Stimulated activated CD8-positive, alpha-beta memory T cell treated with anti-CD3 and anti-CD28 coated beads, Interleukin-7, amount 100 ng/mL, for 24 hours (primary cell): ENCODE measurements at places on chromosomes 5 and 9.

DNA sequence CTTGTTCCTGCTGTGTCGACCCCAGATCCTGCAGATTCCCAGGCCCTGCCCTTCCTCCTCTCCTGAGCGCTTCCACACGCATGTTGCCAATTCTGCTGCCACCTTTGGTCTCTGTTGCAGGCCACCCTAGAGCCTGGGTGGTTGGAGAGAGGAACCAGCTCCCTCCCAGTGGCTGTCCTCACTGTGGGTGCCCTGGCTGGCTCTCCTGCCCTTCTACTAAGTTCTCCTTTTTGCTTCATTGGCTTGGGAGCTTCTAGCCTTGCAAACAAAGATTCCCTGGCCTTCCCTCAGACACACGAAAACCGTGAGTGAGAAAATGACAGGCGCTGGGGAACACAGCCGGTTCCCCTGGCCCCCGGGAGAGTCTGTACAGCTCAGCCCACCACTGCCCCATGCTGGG, 14.2 kb upstream of the NCS1 start:
- no peak for DNase-seq

DNA sequence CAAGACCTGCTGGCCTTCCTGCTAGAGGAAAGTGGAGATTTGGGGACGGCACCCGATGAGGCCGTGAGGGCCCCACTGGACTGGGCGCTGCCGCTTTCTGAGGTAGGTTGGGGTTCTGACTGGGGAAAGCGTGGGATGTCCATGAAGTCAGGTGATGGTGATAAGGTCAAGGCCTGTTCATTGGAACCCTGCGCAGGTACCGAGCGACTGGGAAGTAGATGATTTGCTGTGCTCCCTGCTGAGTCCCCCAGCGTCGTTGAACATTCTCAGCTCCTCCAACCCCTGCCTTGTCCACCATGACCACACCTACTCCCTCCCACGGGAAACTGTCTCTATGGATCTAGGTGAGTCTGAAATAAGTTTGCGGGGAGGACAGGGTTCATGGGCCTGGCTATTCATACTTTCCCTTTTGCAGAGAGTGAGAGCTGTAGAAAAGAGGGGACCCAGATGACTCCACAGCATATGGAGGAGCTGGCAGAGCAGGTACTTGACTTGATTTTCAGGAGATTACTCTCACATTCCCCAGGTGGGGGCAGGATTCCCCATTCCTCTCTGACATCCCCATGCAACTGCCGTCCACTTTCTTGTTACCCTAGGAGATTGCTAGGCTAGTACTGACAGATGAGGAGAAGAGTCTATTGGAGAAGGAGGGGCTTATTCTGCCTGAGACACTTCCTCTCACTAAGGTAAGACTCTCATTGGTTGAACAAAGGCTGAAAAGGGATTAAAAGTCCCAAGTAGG, 505 bp downstream of the CREB3 start:
- no peak for DNase-seq

GRCh38 chr9:117355542-117355941, 59.3 kb downstream of the ASTN2 start:
- DNase-seq, result no peak

- DNase-seq, result no peak
These were observed 672.5 kb upstream of the RORB start for GRCh38 chr9:73824671-73825070.

DNA sequence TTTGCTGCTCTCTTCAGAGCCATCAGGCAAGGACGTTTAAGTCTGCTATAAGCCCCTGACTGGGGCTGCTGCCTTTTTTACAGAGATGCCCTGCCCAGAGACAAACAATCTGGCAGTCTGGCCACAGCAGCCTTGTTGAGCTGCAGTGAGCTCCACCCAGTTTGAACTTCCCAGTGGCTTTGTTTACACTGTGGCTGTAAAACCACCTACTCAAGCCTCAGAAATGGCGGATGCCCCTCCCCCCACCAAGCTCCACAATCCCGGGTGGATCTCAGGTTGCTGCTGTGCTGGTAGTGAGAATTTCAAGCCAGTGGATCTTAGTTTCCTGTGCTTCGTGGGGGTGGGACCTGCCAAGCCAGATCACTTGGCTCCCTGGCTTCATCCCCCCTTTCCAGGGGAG, 59.7 kb upstream of the SNCAIP start:
- DNase-seq, result no peak

GRCh38 chr9:16384993-16385392, 485.5 kb downstream of the BNC2 start:
- no peak for DNase-seq

DNA sequence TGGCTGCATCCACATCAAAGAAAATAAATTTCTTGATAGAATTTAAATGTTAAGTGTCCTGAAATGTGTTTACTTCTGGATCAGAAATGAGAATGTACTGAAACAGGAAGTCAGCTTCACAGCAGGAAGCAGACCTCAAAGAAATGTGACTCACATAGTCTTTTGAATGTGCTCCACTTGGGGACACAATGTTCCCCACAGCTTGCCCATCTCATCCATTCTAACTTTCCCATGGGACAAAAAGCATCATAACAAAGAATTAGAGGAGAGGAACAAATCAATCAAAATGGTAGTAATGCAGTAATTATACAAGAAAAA, 85.7 kb downstream of the GRAMD2B start:
- DNase-seq, result no peak

DNA sequence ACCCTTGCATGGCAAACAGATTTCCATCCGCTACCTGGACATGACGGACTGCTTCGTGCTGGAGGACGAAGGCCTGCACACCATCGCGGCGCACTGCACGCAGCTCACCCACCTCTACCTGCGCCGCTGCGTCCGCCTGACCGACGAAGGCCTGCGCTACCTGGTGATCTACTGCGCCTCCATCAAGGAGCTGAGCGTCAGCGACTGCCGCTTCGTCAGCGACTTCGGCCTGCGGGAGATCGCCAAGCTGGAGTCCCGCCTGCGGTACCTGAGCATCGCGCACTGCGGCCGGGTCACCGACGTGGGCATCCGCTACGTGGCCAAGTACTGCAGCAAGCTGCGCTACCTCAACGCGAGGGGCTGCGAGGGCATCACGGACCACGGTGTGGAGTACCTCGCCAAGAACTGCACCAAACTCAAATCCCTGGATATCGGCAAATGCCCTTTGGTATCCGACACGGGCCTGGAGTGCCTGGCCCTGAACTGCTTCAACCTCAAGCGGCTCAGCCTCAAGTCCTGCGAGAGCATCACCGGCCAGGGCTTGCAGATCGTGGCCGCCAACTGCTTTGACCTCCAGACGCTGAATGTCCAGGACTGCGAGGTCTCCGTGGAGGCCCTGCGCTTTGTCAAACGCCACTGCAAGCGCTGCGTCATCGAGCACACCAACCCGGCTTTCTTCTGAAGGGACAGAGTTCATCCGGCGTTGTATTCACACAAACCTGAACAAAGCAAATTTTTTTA, 242.9 kb downstream of the MARCHF11 start:
- no peak for DNase-seq

GRCh38 chr9:82132024-82132423, 143.5 kb downstream of the SPATA31D1 start:
- no peak for DNase-seq

DNA sequence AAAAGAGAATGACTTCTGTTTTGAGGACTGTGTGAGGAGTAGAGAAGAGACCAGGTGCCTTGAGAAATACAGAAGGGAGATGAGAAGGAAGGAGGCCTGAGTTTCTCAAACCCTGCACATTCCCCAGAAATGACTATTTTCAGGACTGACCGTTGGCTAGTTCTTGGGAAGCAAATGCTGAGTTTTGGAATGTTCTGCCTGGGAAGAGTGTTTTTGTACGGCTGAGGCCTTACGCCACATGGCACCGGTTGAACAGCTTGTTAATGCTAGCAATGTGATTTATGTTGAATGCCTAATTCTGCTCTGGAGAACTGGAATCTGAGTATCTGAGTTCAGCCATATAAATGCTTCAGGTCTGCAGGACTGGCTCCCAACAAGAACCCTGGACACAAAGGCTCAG, 152.7 kb upstream of the ADAMTS16 start:
- no peak for DNase-seq

DNA sequence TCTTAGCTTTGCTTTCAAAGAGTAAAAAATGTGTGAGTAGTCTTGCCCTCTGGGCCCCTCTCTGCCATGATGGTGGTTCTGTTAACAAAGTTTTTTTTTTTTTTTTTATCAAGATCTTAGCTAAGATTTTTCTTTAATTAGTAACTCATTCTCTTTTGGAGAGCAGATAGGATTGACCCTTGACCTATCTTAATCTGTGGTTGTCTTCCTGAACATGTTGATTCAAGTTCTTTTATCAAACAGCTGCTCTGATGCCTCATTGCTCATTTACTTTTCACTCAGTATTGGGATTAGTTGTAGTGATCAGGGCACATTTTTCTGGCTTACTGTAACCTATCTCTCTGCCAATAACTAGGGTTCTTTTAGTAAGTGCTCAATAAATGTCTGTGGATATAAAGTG, 106.3 kb downstream of the PCSK5 start:
- no peak for DNase-seq

GRCh38 chr5:156686796-156687195, 163.3 kb upstream of the PPP1R2B start:
- no peak for DNase-seq

GRCh38 chr5:37966291-37966690, 126.5 kb upstream of the GDNF start:
- DNase-seq, result no peak

GRCh38 chr9:70043689-70044489, at the start of gene MAMDC2:
Gene MAMDC2 (plus strand): TSS chr9:70043848. CDS start chr9:70044198, 350 bp downstream.
- DNase-seq, result no peak

GRCh38 chr9:3708751-3709150, 182.9 kb upstream of the RFX3 start:
- no peak for DNase-seq

DNA sequence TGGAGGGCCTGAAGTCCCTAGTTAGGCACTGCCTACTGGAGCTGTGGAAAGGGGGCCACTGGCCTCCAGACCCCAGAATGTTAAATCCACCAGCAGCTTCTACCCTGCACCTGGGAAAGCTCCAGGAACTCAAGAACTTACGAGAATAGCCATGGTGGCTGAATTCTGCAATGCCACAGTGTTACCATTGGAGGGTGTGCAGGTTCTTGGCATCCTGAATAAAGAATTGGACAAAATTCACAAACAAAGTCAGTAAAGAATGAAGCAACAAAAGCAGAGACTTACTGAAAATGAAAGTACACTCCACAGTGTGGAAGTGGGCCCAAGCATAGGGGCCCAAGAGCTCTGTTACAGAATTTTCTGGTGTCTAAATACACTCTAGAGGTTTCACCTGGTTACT, 107.0 kb downstream of the PRDM9 start:
- DNase-seq, result no peak

DNA sequence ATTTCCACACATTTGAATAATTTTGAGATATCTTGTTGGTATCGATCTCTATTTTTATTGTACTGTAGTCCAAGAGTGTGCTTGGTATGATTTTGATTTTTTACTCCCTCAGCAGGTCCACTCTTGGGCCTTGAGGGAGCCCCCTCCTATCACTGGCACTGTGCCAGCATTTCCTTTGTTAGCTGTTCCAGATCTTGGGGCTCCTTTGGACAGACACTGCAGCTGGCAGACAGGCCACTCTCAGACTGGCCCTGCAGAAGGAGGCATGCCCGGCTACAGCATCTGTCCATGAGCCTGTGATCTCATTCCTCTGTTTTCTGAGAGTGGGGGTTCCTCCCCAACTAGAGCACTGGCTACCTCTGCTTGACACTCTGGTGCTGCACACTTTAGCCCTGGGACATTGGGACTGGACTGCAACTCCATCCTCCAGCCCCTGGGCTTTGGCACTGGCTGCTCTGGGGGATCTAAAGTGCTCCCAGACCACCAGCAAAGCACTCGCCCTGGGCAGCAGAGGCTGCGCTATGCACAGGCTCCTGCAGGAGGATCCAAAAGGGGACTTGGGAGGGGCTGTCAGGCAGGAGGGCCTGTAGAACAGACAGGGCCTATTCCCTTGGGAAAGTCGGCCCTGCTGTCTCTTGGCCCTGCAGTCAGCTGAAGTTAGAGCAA, 271.3 kb upstream of the DMAC1 start:
- no peak for DNase-seq

DNA sequence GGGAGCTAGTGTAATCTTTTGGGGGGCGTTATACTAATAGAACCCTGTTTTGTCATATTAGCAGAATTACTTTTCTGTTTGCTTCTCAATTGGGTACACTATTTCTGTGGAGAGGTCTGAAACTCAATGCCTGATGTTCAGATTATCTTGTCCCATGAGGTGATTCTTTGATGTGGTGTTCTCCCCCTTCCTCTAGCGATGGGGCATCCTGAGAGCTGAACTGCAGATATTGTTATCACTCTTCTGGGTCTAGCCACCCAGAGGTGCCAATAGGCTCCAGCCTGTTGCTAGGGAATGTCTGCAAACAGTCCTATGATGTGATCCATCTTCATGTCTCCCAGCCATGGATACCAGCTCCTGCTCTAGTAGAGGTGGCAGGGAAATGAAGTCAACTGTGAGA, 233.1 kb upstream of the RASA1 start:
- DNase-seq, result no peak

- DNase-seq, result no peak
These were observed 76.6 kb downstream of the YIPF5 start for GRCh38 chr5:144093868-144094267.

DNA sequence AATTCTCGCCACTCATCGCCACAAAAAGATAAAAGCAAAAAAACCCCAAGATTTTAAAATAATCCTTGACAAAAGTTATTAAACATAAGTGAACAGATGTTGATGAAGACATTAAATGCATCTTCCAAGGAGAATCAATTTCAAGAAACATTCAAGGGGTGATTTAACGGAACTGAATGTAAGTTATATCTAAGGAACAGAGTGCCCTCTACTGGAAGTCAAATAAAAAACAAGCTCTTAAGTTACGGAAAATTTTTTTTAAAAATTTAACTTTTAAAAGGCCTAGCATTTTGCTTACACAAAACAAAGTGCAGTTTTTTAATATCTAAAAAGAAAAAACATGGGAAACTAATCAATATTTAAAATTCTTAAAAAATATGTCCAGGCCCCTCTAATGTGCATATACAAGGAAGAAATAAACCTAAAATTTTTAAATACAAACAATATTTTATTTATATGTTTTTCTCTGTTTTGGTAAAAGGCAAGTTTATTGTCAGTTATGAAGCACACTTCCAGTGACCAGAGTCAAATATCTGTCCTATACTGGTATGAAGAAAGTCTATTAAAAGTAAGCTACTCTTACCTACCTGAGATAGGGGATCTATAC, 28.0 kb downstream of the TEX10 start:
- DNase-seq, result no peak

GRCh38 chr5:120372899-120373298, 91.2 kb upstream of the PRR16 start:
- DNase-seq, result no peak

- DNase-seq, result no peak
These were observed 76.1 kb downstream of the ITGA1 start for GRCh38 chr5:52863715-52864290.

GRCh38 chr9:7405924-7406604, 393.5 kb downstream of the DMAC1 start:
- no peak for DNase-seq

- no peak for DNase-seq
These were observed at the start of gene F12 for GRCh38 chr5:177409043-177409801. Gene F12 (minus strand): TSS chr5:177409564. CDS start chr5:177409527, 37 bp downstream.
